Temporal lobe (tissue), 4 donors: ENCODE measurements at places on chromosomes 5 and 9. TPM values are rescaled to one million over a fixed set of nuclear protein-coding genes. Genes with fewer than 3 reads are reported as not detected.

GHR gene
- 1.7 TPM for total RNA-seq

SPINK7 gene
- total RNA-seq = not detected

COL15A1 gene
- 8.4 TPM for total RNA-seq

MYORG gene
- total RNA-seq = 9.8 TPM

C9orf153 gene
- 0.25 TPM for total RNA-seq

STPG3 gene
- not detected for total RNA-seq

PCDHGA2 gene
- 8.9 TPM for total RNA-seq

FST gene
- total RNA-seq = 0.74 TPM

EIF4E1B gene
- not detected for total RNA-seq

MSX2 gene
- not detected for total RNA-seq

TRIM36 gene
- total RNA-seq = 79.2 TPM

GABRB2 gene
- total RNA-seq = 65.2 TPM

SPATA6L gene
- 9.1 TPM for total RNA-seq

NR6A1 gene
- total RNA-seq = 1.2 TPM

PRRX2 gene
- 0.25 TPM for total RNA-seq

PCDHB9 gene
- 6.6 TPM for total RNA-seq

GFI1B gene
- under 0.01 TPM for total RNA-seq

ZDHHC11B gene
- total RNA-seq = 3.9 TPM

ADGRD2 gene
- total RNA-seq = 0.25 TPM

CDH9 gene
- 10.3 TPM for total RNA-seq

FAM81B gene
- total RNA-seq = 0.25 TPM

CDHR2 gene
- under 0.01 TPM for total RNA-seq

CBY3 gene
- not detected for total RNA-seq

LCP2 gene
- total RNA-seq = 0.98 TPM

SHB gene
- 11.3 TPM for total RNA-seq

PAM gene
- total RNA-seq = 66.6 TPM

LAMC3 gene
- total RNA-seq = 2.7 TPM

CTSL gene
- 27.3 TPM for total RNA-seq

IL31RA gene
- total RNA-seq = not detected

PCDHB5 gene
- 7.6 TPM for total RNA-seq

IL33 gene
- 14.3 TPM for total RNA-seq

ELL2 gene
- total RNA-seq = 14.8 TPM

PKN3 gene
- total RNA-seq = 0.74 TPM

KLF9 gene
- 10.1 TPM for total RNA-seq

IL9 gene
- not detected for total RNA-seq

RASEF gene
- 0.25 TPM for total RNA-seq

ZNF879 gene
- 10.8 TPM for total RNA-seq

PDLIM4 gene
- 6.9 TPM for total RNA-seq

SHISAL2B gene
- 0.49 TPM for total RNA-seq

CDK7 gene
- 27.8 TPM for total RNA-seq

SHOC1 gene
- not detected for total RNA-seq

SREK1IP1 gene
- total RNA-seq = 22.9 TPM

DDX4 gene
- total RNA-seq = under 0.01 TPM

CDKN2B gene
- total RNA-seq = 0.25 TPM
